ENCODE measurements at places on chromosomes 3 and 15.

GRCh38 chr3:183904833-183905780, 20.4 kb upstream of the PARL start:
- DNase-seq = no peak

- no peak for DNase-seq
Observed at GRCh38 chr3:149388001-149388440, 10.6 kb upstream of the TM4SF1 start.

- no peak for DNase-seq
Observed at GRCh38 chr3:159266779-159267178, 464.9 kb downstream of the MFSD1 start.

- no peak for DNase-seq
Observed at GRCh38 chr3:26273196-26273595, 349.4 kb upstream of the LRRC3B start.

DNA sequence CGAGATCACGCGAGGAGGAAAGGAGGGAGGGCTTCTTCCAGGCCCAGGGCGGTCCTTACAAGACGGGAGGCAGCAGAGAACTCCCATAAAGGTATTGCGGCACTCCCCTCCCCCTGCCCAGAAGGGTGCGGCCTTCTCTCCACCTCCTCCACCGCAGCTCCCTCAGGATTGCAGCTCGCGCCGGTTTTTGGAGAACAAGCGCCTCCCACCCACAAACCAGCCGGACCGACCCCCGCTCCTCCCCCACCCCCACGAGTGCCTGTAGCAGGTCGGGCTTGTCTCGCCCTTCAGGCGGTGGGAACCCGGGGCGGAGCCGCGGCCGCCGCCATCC, 1.1 kb upstream of the SETD5 start:
- peak; percentile 82 for DNase-seq

GRCh38 chr15:87706001-87706400, 550.5 kb downstream of the NTRK3 start:
- DNase-seq = no peak

DNA sequence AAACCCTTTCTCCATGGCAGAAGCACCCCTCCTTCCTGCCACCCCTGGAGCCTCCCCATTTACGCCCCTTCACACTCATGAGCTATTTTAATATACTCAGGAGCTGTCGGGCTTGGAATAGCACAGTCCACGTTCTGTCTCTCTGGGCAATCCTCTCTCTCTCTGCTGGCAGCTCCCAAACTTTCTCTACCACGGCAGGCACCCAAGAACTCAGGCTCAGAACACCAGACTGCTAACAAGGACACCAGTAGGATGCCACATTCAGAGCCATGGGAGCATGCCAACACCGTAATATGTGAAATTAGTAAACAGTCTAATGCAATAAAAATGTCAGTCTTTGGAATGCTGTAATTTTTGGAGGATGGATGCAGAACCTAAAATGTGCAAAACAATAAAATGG, 19.3 kb downstream of the TNFAIP8L3 start:
- DNase-seq = no peak

Measured in CD4-positive, alpha-beta T cell treated with Interleukin-6 for 4 hours (primary cell).